ENCODE measurements at places on chromosomes 5 and 9. TPM values are rescaled to one million over a fixed set of nuclear protein-coding genes. Genes with fewer than 3 reads are reported as not detected.

LCN12 gene
- 0.58 TPM for total RNA-seq

LCN10 gene
- 0.82 TPM for total RNA-seq

CREB3 gene
- 27.5 TPM for total RNA-seq

DNA sequence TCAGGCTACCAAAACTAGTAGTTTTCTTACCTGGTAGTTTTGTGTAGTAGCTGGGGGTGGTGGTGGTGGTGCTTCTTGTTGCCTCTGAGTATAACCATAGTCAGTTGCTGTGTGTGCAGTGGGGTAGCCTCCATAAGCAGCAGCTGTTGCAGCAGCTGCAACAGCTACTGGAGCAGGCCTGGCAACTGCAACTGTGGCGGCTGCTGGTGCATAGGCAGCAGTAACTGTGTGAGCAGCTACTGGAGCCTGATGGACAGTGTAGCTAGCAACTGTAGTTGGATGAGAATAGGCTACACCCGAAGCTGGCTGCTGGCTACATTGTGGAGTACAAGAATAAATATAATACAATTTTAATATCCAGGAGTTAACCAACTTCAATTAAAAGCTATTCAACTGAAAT lies 24.7 kb downstream of the ZFR start:
- DNase-seq, result no peak

DNA sequence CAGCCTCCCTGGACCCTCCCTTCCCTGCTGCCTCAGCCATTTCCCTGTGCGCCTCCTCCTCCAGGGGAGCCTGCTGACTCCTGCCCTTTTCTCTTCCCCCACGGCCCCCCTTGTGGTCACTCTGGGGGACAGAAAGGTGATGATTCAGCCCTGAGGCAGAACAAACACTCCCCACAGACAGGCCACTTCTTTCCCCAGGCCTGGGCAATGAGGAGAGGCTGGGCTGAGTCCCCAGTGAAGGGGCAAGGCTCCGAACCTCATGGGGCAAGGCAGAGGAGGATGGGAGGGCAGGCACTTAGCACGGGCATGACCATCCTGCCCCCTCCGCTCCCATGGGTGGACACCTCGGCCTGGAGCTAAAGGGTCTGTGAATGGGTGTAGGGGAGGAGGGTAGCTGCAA lies 21.0 kb downstream of the CSF1R start:
- no peak for DNase-seq

DNA sequence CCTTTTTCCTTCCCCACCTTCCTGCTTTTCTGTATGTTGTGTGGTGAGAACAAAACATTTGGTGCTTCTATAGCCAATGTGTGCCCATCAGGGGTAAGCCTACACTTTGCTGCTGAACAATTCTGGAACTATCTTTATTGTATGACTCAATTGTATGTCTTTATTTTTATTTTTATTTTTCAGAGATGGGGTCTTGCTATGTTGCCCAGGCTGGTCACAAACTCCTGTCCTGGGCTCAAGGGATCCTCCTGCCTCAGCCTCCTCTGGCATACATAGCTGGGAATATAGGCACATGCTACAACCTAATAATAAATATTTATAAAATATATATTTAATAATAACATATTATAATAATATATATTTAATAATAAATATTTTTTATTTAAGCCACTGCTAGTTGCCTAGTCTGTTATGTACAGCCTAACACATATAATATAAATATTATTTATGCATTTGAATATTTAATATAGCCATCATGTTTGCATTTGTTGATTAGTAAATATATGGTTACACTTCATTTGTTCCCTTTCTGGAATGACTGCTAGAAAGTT lies 11.8 kb upstream of the DMXL1 start:
- no peak for DNase-seq

- DNase-seq, result no peak
Measured at GRCh38 chr5:80069251-80069800, 34.2 kb downstream of the THBS4 start.

- no peak for DNase-seq
Measured at GRCh38 chr9:108913391-108913790, 20.5 kb downstream of the ELP1 start.

DNA sequence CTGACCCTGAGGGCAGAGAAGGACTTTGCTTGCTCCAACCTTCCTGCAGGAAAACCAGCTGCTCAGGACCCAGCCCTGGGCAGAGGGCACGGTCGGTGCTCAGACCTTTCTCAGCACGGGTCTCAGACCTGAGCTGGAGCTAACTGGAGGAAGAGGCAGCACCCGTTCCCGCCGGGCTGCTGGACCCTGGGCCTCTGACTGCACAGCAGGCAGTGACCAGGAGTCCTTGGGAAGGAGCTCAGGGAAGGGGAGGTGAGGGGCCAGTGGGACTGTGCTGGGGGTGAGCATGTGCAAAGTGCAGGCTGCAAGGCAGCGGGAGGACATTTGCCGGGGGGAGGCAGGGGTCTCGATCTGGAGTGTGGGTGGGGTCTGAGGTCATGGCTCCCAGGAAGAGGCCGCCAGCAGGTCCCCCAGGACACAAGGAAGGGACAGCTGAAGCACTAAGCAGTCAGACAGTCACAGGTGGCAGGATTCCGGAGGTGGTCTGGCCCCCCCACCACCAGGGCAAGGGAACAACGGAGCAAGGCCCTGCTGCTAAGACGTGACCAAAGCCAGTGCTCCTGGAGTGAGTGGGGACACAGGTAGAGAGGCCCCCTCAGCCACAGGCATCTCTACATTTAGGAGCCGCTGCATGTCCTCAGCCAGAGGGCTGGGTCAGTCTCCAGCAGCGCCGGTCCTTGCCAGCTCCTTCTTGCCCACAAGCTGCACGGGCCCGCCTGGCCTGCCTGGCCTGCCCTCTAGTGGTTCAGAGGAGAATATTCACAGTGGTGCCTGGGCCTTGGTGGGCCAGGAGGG lies 4.8 kb upstream of the DPM2 start:
- DNase-seq, result peak; percentile 46

DNA sequence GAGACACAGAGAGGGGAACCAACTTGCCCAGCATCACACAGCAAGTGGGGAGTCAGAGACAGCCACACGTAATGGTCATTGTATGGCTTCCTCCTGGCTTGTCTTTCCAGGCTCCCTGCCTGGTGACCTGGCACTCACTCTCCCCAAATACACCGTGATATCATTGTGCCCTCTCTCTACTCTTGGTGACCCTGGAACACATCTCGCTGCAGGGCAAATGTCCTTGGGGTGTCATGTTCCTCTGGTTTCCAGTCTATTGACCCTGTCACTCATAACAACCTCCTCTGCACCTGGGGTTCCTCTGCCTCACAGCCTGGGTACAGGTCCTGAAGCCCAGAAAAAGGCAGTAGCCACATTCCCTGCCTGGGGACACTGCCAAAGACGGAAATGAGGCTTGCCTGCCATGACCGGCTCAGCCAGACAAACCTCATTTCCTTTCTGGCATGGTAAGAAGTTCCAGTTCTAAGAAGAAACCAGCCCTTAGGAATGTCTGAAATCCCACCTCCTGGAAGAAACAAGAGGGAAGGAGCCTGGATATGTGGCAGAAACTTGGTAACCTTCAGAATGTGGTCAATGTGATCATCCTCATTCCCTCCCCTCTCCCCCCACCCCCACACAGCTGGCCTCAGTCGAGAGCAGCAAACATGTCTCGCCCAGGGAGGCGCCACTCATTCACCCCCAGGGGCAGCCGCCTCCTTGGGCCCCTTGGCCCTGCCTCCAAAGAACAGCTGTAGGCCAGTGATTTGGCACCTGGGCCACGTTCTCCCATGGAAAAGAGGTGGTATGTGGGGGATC lies 30.6 kb upstream of the SMU1 start:
- no peak for DNase-seq

GRCh38 chr9:132627106-132627505 lies 42.7 kb downstream of the DDX31 start:
- DNase-seq, result no peak

- no peak for DNase-seq
Measured at GRCh38 chr5:39140558-39141168, 66.5 kb upstream of the RICTOR start.

DNA sequence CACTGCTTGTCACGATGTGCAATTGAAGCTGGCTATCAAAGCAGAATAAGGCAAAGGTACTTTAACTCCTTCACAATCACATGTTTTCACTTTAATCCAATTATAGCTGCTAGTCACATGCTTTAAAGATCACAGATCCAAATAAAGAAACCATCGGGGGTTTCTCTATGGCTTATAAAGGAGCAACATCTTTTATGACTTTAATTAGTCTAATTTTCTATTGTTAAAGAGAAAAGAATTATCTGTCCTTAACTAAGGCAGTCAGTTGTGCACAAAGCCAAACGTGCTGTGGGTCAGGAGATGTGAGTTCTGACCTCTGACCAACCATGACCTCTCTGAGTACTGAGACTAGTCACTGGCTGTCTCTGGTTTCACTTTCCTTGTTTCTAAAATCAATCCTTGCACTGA lies 561.1 kb downstream of the RAB3C start:
- no peak for DNase-seq

All from activated T-cell treated with anti-CD3 and anti-CD28 coated beads, Interleukin-2, amount 50 U/mL, for 4 hours (primary cell).